ENCODE measurements at places on chromosomes 1 and 21.

- DNase-seq = no peak
These were observed 10.7 kb downstream of the C1orf162 start for GRCh38 chr1:111484391-111485026.

GRCh38 chr1:192654591-192655251 lies 18.8 kb downstream of the RGS13 start:
- DNase-seq = no peak

DNA sequence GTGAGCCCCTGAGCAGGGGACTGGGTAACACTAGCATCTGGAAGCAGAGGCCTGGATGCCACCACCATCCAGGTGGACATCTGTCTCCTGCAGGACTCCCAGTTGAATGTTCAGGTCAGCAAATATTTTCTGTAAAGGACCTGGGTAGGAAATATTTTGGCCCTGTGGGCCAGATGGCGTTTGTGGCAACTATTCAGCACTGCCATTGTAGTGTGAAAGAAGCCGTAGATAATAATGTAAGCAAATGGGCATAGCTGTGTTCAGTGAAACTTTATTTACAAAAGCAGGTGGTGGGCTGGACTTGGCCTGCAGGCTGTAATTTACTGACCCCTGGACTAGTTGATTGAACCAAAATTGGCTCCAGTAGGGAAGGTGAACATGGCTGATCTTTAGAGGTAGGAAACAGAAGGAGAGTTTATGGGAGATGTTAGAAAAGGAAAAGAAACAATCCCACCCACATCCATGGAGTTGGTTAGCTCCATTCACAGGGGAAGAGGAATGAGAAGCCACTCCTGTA lies 20.0 kb upstream of the CD101 start:
- DNase-seq = no peak

- DNase-seq = no peak
These were observed 378.9 kb downstream of the PLPP3 start for GRCh38 chr1:56200442-56200841.

DNA sequence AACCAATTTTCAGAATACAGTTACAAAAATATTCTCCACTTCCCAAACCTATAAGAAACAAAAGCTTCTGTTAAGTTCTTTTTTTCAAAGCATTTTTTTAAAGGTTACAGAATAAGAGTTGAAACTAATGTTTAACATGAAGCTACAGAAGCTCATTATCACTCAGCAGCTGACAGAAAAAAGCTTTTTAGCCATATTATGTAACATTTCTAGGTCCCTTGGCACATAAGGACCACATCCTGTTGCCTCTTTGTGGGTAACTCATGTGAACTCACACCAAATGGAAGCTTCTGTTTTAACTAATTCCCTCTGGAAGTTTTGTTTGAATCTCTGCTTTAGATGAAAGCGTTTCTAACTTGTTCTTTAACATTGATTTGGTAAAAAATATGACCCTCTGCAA lies 242.5 kb upstream of the TMPRSS15 start:
- no peak for DNase-seq

DNA sequence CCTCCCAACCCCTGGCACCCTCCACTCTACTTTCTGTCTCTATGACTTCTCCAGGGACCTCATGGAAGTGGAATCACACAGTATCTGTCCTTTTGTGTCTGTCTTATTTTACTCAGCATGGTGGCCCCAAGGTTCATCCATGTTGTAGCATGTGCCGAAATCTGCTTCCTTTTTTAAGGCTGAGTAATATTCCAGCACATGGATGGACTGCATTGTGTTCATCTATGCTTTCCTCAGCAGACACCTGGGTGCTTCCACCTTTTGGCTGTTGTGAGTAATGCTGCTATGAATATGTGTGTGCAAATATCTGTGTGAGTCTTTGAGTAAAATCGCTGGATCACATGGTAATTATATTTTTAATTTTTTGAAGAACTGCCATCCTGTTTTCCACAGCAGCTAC lies 1.6 kb upstream of the PFKL start:
- no peak for DNase-seq

DNA sequence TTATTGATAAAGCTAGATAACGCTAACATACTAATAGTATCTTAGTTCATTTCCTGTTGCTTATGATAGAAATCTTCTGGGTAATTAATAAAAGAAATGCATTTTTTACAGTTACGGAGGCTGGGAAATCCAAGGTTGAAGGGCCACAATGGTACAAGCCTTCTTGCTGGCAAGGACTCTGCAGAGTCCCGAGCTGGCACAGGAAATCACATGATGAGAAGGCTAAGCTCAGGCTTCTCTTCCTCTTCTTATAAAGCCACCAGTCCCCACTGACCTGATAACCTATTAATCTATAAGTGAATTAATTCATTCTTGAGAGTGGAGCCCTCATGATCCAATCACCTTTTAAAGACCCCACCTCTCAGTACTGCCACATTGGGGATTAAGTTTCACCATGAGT lies 82.6 kb downstream of the GPR161 start:
- no peak for DNase-seq

- no peak for DNase-seq
These were observed 1.3 kb upstream of the GNB1 start for GRCh38 chr1:1892079-1892762.

GRCh38 chr21:44529011-44529421 lies 11.0 kb downstream of the KRTAP10-1 start:
- DNase-seq = no peak

- DNase-seq = no peak
These were observed 2.3 kb downstream of the MAGI3 start for GRCh38 chr1:113392541-113393128.

DNA sequence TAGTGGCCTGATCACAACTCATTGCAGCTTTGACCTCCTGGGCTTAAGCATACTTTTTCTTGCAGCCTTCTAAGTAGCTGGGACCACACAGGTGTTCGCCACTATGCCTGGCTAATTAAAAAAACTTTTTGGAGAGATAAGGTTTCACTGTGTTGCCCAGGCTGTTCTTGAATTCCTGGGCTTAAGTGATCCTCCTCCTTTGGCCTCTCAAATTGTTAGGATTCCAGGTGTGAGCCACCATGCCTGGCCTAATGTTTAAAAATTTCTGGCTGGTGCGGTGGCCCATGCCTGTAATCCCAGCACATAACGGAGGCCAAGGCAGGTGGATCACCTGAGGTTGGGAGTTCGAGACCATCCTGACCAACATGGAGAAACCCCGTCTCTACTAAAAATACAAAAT lies 24.4 kb downstream of the YTHDF2 start:
- no peak for DNase-seq

DNA sequence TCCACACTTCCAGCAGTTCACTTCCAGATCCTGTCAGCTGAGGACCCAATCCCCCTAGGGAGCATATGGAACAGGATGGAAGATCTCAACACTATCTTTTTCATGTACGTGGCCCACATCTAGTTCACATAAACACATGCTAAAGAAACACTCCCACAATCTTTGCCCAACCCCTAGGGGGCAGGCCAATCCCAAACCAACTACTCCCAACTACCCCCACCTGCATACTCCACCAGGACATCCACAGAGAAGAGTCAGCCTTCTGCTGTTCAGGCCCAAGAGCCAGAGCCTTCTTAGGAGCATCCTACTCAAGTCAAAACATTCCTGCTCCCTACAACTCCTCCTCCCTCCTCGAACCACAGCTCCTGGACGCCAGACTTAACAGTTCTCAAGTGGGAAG lies 5.6 kb upstream of the SLC5A9 start:
- DNase-seq = no peak

- no peak for DNase-seq
These were observed 883 bp upstream of the EVA1B start for GRCh38 chr1:36324353-36324703.

DNA sequence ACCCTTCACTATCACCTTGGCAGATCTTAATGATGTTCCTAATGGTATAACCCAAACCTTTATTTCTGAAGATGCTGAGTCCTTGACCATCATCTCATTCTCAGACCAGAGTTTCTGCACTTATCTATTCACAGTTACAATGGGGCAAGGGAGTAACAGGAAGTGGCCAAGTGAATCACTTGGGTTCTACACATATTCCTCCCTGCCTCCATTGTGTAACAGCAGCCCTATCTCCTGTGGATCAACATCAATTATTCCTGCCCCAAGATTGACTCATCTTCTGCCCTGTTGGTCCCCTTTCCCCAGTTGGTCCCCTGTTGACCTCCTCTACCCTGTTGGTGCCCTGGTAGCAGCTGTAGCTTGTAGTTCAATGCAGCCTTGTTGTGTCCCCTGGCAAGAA lies 10.3 kb upstream of the S100A7 start:
- DNase-seq = no peak

DNA sequence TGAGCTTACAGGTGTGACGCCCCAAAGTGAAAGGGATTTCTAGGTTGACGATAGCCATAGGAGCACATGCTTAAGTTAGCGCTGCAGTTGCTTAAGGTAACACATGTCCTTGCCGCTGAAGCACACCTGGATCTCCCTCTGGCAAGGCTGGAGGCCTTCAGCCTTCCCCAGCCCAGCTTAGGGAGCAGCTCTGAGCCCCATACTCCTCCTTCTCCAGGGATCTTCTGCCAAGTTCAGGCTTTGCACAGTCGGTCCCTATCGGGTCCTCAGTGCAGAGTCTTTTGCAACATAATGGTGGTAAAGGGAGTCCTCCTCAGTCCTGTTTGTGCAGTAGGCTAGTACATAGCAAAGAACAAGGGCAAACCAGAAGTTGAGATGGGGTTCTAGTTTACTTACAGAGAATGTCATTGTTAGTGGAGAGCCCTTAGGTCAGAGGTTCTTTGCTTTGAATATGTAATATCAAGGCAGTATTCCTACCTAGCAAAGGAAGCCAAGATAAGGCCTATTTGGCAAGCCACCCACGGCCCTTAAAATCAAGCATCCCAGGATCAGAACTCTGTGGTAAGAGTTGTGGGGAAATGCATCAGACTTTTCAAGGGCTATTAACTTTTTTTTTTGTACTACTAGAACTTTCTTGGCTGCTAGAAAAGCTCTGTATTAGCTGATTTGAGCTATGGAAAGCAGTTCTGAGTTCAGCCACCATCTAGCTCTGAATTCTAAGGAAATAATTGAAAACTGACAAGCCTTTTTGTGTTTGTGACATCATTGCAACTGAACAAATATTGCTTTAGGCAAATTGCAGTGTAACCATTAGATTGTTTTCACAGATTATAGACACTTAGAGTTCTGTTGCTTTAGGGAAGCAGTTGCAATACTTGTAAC lies 1.4 kb downstream of the EVA1C start:
- DNase-seq = no peak

DNA sequence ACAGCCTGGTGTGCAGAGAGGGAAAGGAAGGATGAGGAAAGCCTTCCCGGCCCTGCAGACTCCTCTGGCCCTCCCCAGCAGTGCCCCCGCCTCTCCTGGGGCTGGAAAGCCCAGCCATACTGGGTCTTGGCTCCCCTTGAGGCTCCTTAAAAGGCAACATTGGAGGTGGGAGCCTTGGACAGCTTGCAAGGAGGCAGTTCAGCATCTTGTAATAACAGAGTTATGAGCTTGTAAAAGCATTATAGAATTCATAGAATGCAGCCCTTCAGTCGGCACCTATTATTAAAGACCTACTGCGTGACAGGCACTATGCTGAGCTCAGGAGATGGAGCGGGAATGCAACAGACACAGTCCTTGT lies 4.2 kb downstream of the TINAGL1 start:
- DNase-seq = no peak

DNA sequence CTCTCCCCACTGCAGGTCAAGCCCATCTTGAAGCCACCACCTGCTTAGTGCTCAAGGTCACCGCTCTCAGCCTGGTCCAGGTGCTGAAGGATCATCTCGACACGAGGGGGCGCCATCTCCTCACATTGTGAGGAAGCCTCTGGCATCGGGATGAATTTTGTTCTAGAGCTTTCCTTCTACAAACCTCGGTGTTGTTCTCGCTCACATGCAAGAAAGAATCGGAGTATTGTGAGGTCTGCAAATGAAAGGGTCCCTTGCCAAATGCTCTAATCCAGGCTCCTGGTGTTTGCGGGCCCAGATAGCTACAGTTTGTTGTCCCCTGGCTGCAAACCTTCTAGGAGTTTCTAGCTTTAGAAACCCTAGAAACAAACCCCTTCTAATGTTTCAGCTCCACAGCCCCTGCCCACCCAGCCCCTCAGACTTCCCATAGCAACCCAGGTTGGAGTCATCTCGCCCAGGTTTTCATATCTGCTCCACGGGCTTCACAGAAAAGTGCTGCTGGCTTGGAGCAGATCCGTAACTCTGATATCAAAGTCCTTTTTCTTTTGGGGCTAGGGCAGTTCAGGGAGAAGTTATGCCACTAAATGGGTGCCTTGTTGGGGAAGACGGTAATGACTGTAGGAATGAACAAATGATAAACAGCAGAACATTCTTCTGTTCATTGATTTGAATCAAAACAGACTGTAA lies 8.6 kb upstream of the ATP5PO start:
- peak; percentile 80 for DNase-seq

- DNase-seq = no peak
These were observed 30.4 kb upstream of the ZBTB21 start for GRCh38 chr21:42040411-42041180.

DNA sequence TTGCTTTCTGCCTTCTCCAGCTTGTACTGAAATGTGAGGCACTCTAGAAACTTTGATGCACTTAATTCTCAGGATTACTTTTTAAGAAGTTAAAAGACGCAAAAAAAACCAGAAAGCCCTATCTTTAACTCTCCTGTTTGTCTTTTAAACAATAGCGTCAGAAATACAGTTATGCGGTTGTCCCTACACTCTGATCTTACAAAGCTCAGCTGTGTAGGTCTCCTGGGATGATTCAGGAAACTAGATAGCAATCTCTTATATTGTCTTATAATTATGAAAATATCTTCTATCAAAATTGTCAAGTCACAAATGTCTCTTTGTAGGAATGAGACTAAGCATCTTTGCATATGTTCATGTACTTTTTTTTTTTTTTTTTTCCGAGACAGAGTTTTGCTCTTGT lies 26.9 kb upstream of the RCAN3 start:
- no peak for DNase-seq

DNA sequence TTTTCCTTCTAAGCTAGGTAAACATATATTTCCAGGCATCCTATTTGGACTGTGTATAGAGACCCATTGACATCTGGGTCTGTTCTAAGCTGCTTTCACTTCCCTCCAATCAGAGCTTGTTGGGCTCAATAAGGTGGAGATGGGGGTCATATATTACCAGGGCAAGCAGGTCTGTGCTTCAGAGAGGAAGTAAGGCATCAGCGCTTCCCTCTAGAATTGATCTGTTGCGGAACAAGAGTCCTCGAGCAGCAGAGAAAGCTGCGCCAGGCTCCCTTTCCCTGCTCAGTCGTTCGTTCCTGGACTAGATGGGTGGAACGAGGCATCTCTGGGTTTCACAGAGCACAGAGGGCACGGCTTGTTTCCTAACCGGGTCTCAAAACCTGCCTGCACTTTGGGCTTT lies 63.5 kb downstream of the DISC1 start:
- no peak for DNase-seq

GRCh38 chr1:61782771-61783170 lies 40.5 kb downstream of the PATJ start:
- DNase-seq = no peak

- no peak for DNase-seq
These were observed 37.0 kb downstream of the RSPH1 start for GRCh38 chr21:42459082-42459460.

Data from HAP-1 (cell line).